ENCODE measurements at places on chromosomes 16 and 17. TPM values are rescaled to one million over a fixed set of nuclear protein-coding genes. Genes with fewer than 3 reads are reported as not detected.

Gene DNASE1L2
- total RNA-seq = 0.56 TPM

Gene TMC7
- 6.5 TPM for total RNA-seq

Gene APOBR
- 0.05 TPM for total RNA-seq

Gene C17orf100
- 0.85 TPM for total RNA-seq

Gene PSMB3
- 188 TPM for total RNA-seq

Gene CYGB
- 1.6 TPM for total RNA-seq

DNA sequence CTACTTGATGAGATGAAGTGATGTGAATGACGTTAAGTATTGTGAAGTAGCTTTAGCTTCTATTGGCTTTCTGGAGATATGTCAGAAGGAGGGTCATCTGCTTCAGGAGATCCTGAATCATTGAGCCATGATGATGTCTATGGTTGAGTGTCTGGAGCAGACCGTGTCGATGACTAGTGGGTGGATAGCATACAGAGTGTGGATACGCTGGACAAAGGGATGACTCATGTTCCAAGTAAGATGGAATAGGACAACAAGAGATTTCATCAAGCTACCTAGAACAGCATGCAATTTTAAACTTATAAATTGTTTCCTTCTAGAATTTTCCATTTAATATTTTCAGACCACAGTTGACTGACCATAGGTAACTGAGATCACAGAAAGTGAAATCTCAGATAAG lies 116.1 kb upstream of the RBBP6 start:
- no peak for DNase-seq

DNA sequence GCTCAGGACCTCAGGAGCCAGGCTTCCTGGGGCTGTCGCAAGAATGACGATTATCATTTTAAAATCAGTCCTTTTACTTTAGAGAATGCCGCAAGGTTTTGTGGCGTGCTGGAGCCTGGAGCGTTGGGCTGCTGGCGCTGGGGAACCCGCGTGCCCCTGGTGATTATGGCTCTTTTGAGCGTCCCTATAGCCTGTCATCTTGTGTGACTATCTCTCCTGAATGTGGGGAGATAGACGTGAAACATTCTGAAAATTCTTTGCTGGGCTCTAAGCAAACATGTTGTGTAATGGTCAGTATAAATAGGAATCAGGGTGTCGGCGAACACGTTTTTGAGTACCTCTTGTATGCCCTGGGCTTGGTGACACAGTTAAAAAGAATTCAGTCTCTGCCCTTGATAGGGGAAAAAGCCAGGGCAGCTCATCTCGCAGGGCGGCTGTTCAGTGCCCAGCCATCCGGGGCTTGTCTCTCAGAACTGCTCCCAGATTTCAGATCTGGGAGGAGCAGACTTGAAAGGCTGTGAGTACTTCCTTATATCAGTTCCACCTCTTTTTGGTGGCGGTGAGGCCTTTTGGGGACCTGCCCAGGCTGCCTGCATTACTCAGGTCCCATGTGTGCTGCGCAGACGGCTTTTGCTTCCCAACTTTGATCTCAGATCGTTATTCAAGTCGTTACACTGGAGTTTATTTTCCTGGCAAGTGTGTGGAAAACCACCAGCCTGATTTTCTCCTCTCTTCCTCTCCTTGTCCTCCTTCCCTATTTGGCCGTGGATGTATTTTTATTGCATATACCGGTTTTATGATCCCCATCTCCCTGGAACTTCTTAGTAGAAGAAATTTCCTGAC lies 973 bp downstream of the SLC7A6 start:
- peak; percentile 58 for DNase-seq

- DNase-seq = no peak
These were observed 36.8 kb downstream of the GDPD1 start for GRCh38 chr17:59257101-59257500.

- DNase-seq = no peak
These were observed 1.8 kb downstream of the IL27 start for GRCh38 chr16:28504707-28505404.

GRCh38 chr16:19783363-19784182 lies 65.5 kb downstream of the IQCK start:
- no peak for DNase-seq

DNA sequence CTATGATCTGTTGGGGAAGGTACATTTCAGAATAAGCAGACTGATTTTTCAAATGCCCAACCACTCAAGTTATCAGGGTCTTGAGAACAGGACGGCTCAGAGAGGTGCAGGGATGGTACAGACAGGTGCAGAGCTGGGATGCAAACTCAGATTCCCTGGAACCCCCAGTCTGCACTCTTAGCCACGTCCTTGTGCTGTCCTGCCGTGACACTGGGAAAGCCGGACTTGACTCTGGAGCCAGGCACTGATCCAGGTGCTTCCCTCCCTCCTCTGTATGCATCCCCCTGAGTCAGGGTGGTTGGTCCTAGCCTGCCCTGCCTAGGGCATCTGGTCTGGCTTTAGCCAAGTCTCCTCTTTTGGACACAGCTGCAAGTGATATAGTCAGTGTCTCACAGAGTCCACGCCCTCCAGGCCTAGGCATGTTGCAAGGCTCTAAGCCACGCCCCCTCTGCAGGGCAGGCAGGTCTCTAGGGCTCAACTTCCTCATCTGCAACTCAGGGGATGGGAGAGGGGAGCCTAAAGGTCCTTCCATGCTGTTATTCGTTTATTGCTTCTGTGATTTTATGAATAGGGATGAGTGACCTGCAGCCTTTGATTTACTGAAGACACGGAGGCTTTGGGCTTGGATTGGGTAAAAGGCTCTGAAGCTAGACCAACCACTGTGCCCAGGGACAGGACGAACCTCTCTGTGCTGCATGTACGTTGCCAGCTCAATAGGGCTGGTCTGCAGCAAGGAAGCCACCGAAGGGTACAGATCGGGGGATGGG lies 97.3 kb downstream of the SDK2 start:
- DNase-seq = no peak

DNA sequence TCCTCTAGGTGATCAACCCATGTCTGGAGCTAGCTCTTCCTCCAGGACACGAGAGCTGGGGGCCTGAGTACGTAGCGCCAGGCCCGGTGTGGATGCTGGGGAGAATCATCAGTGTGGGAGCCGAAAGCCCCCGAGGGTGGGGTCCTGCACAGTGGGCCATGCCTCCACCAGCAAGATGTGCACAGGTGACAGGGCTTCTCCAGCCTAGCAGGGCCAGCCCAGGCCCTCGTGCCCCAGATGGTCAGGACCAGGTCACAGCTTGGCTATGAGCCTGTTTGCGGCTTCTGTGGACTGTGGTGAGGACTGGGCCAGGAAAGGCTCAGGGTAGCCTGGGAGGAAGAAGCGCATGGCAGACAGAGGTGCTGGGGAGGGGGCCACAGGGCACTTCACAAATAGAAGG lies 7.8 kb downstream of the MPG start:
- DNase-seq = no peak

- no peak for DNase-seq
These were observed 12.8 kb upstream of the ZFP90 start for GRCh38 chr16:68526143-68526781.

DNA sequence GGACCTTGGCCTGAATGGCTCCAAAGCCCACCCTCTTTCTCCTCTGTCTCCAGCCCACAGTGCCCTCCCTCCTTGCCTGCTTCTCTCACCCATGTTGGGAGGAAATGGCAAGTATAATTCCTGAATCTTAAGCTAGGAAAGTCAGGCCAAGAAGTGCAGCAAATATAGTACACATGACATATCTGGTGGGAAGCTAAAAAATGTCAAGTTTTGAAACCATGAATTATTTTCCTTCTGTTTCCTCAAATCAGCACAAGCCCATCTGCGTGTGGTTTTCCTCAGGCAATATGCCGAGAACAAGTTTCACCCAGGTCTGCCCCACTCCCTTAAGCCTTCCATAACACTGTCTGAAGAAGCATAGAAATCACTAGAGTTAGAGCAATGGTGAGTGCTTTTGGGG lies 502.8 kb upstream of the CDH11 start:
- DNase-seq = no peak

- no peak for DNase-seq
These were observed 41.7 kb downstream of the TIMM22 start for GRCh38 chr17:1038459-1039122.

DNA sequence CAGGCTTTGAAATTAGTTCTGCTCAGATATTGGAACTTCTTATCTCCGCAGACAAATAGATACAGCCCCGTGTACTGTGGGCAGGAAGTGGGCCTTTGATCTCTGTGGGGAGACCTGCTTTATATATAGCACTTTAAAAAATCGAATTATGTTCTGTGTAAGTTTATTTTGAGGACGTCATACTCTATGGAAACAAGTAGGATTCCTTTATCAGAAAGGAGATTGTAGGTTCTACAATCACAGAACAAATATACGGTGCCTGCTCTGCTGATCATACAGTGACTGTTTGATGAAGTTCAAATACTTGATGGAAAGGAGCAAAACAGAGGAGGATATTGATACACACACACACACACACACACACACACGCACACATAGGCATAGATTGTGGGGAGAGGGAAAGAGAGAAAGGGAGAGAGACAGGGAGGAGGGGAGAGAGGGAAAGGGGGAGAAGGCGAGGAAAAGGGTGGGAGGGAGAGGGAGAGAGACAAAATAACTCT lies 14.7 kb upstream of the TMEM220 start:
- no peak for DNase-seq

DNA sequence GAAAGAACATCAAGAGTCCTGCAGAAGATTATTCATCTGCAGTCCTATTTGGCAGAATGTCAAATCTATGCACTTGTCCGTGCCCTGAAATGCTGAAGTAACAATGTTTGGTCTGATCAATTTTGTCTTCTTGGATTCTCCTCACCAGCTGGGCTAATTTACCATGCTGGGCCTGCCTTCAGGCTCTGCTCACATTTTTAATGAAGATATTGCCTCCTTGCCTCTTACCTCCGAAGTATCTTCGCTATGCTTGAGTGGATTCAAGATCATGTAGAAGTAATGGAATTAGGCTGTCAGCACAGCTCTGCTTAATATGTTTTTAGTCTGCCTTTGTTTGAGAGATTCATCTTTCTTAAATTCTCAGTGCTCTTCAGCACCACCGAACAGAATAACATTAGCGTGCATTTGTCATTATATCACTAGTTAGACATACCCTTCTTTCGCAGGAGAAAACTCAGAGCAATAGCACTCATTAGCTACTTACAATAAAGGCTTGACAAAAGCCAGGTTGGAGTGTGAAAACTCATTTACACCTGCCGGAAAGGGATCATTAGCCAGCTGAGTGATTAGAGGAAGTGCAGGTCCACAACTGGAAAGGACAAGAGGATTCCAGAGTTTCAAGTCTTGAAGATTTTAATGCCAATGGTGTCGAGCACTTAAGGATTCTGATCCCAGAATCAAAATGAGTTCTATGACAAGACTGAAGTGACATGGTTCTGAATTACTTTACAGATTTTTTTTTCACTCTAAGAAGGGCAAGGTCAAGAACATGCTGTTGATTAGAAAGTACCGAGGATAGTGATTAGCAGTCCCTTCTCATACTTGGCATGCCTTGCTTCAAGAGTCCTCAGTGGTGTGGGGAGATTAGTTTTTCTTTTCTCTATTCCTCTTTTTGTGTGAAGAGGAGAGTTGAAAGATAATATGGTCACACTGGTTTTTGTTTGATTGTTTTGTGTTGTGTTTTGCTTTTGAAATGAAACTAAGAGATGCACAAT lies 405.6 kb upstream of the TOM1L1 start:
- DNase-seq = no peak

DNA sequence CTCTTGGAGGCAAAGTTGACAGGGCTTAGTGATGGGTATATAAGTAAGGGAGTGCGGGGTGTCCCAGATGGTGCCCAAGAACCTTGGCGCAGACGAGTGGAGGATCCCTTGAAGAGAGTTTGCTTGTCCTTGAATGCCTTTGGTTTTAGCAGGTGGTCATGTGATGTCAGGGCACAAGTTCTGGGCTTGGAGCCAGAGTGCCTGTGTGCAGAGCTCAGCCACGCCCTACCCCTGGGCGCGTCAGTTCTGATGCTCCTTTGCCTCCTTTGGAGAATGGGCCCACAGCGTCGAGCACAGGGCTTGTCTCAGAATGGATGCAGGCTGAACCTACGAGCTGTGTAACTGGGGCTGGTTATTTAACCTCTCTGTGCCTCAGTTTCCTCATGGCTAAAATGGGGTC lies 412.2 kb upstream of the EEF2KMT start:
- no peak for DNase-seq

GRCh38 chr17:51261024-51261963 lies 948 bp downstream of the UTP18 start:
- peak; percentile 6 for DNase-seq

DNA sequence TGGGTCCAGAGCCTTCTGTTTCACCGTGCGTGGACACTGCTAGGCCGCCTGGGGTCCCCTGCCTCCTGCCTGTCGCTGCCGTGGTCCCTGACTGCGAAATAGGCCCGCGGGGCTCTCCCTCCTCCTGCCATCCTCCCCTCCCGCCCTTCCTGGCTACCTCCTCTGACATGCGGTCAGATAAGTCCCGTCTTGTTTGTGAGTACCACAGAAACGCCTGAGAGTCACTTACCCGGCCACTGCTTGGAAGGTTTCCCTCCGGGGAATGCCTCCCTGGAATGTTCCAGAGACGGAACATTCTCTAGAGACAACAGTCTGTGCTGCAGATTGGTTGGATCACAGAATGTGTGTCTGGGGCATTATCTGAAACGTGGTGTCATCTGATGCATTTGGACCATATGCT lies 22.7 kb downstream of the CIBAR2 start:
- no peak for DNase-seq
